ENCODE measurements at places on chromosomes 6 and 20.

- no peak for DNase-seq
Observed at GRCh38 chr6:43964659-43965570, 162.3 kb downstream of the MRPL14 start.

DNA sequence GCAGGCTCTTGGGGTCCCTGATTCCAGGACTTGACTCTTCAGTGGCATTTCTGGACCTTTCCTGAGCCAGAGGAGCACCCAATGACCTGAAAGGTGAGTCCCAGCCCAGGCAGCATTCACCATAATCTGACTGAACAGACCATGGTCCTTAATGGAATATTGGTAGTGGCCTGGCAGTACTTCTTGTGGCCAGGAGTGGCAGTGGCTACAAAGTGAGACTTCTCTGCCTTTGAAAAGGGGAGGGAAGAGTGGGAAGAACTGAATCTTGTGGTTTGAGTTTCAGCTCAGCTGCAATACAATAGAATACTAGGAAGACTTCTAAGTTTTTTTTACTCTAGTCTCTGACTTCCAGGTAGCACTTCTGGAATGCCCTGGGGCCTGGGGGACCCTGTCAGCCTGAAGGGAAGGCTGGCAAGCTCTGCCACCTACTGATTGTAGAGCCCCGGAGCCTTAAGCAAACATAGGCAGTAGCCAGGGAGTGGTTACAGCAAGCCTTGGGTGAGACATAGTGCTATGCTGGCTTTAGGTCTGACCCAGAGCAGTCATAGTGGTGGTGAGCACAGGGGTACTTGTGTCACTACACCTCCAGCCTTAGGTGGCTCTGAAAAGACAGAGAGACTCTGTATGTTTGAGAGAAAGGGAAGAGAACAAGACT is 674.2 kb upstream of the MANEA start:
- DNase-seq, result no peak

GRCh38 chr6:148556410-148556809 is 190.4 kb upstream of the UST start:
- no peak for DNase-seq

DNA sequence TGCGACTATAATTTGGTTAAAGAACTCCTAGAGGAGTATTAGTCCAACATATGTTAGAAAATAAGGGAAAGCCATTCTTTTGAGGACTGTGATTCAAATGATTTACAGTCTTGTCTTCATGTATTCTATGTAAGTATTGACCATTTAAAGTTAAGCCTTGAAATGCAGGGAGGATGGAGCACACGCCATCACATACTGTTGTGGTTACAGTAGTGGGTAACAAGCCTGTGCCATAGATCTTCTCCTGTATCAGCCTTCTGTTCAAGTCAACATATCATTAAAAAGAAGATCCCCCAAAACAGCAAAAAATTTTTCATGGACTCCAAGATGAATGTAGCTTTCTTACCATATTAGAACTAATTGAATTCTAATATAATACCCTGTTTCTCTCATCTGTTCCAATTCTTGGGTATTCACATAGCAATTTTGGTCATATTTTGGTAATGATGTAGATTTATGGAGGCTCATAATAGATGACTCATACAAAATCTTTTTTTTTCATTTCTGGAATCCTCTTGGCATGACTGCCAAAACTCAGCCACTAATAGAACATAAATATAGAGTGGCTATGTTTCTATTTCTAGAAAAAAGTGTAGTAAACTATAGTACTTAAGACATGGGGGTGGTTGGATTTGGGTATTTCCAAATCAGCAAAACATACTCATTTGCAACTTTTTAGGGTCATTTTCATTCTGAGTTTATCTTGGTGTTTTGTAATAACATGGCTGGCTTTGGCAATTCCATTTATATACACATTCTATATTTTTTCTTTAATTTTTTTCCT is 413.5 kb downstream of the BCKDHB start:
- no peak for DNase-seq

DNA sequence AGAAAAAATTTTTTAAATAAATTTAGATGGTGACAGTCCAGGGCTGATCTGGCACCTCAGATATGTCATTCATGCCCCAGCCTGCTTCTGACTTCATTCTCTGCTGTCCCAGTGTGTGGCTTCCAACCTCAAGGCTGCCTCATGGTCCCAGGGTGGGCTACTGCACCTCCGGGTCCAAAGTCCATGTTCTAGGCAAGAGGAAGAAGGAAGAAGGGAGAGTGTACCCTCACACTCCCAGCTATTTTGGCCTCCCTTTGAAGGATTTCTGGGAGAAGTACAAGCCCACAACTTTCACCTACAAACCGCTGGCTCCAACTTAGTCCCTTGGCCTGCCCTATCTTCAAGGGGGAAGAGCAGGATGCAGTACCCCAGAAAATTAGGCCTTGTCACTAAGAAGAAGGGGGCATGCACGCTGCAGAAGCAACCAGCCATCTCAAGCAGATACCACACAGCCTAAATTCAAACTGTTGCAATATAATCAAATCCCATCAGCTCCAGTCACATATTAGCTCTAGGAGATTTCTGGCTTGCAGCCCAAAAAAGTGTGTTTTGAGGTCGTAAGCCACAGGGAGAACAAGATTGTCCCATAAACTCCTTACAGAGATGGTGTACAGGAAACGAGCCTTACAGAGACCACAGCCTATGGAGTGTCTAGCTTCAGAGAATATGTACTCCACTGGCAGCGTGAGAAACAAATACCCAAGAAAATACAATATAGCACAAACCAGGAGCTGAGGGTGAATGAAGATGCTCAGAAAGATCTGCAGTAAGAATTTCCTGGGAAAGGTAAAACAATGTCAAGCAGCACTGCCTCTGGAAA is 906 bp upstream of the BTN3A2 start:
- no peak for DNase-seq

GRCh38 chr6:8143945-8144344 is 41.6 kb upstream of the EEF1E1 start:
- DNase-seq, result no peak

DNA sequence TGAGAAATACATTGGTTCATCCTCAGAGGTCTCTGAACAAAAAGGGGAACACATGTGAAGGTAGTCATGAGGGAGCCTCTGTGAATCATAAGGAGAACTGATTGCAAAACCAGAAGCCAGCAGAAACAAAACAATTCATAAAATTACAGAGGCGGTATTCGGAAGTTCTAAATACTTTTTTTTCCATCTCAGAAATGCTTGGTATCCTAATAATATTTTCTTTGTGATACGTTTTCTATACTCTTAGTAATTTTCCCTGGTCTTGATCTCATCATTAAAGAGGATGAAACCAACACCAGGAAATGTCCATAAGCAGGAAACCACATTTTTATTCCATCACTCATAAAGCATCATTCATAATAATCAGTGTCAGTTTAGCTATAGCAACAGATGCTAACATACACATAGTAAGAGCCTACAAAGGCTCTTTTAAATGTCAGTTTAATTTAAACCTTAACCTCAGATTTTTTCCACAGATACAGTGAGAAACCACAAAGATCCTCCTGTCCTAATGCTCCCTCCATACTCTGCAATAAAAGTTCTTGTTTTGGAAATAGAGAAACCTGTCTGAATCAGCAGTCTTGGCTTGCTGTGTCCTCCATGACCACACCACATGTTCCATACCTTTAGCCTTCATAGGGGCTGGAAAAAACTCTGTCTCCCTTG is 29.2 kb downstream of the SGK1 start:
- peak; percentile 25 for DNase-seq

DNA sequence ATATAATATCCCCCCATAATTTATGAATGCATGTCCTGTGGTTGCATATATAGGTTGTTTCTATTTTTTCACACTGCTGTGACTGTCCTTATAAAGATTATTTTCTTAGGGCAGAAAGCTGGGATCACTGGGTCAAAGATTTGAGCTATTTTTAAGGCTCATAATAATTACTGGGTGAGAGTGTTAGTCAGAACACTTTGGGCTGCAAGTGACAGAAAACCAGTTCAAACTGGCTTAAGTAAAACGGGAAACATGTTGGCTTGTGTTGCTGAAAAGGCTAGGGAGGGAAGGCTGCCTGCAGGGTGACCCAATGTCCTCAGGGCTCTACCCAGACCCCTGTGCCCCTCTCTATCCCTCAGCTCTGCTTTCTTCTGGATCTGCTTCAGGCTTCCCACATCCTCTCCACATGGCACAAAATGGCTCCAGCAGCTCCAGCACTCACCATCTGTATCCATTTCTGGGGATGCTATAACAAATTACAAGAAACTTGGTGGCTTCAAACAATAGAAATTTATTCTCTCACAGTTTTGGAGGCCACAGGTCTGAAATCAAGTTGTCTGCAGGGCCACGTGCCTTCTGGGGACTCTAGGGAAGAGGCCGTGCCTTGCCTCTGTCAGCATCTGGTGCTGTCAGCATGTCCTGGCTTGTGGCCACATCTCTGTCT is 33.1 kb upstream of the MLN start:
- DNase-seq, result no peak

GRCh38 chr6:110068592-110068967 is 90.5 kb downstream of the GPR6 start:
- DNase-seq, result no peak

- peak; percentile 43 for DNase-seq
Observed at GRCh38 chr20:50085481-50086365, 27.2 kb downstream of the UBE2V1 start.
